Uterus (tissue), 4 donors: ENCODE measurements at places on chromosomes 6 and 20.

GRCh38 chr6:149889326-149889725 lies 8.6 kb downstream of the RAET1E start:
- no peak for DNase-seq

DNA sequence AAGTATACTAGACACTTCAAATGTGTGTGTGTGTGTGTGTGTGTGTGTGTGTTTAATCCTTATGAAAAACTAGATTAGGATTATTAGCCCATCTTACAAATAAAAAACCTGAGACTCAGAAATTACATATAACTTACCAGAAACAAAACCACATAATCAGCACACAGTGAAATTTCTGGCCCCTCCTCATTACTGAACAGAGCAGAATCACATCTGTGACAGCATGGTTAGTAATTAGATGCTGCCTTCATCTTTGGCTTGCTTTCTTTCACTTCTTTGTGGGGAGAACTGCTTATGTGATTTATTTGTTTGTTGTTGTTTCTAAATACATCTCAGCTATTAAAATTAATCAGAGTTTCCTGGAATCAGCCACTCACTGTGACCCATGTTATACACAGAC lies 267.1 kb downstream of the TENT5A start:
- DNase-seq: no peak

GRCh38 chr6:109258129-109258528 lies 124.1 kb downstream of the CD164 start:
- DNase-seq: no peak

DNA sequence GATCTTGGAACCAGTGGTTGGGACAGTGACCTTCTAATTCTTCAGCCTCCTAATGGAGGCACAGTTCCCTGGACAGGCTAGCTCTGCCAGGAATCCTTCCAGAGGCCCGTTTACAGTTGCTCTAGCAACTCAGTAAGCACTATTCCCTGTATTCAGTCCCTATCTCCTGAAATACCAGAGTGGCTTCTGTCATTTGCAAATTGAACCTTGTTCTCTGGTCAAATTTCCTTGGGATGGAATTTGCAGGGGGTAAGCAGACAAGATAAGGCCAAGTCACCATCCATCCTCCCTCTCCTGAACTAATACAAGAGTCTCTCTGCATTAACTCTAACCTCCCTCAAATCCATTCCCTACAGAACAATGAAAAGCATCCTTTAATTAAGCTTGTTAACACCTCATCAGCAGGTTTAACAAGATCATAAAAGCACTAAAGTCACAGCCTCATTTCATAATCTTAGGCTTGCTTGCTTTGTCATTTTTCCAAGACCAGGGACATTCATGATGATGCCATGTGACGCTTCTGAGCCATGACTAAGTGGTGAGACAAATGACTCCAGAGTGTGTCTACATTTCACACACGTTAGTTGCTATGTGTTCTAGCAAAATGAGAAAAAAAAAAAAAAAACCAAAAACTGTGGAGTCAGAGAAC lies 37.1 kb downstream of the SLC22A23 start:
- no peak for DNase-seq

GRCh38 chr6:111631018-111631417 lies 25.3 kb upstream of the TRAF3IP2 start:
- peak; percentile 16 for DNase-seq

DNA sequence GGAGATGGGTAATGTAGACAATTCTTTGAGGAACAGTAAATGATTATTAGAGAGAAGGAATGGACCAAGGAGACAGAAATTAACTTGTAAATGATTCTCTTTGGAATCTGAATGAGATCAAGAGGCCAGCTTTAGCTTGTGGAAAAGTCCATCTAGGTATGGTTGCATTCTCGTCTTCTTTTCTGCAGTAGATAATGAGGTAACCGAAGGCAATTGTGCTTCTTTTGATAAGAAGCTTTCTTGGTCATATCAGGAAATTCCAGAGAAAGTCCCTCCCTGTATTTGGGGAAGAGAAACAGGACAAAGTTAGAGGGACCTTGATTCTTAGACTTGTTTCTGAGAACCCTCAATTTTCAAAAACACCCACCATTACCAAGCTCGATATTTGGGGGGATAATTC lies 109.1 kb upstream of the PRSS16 start:
- no peak for DNase-seq

DNA sequence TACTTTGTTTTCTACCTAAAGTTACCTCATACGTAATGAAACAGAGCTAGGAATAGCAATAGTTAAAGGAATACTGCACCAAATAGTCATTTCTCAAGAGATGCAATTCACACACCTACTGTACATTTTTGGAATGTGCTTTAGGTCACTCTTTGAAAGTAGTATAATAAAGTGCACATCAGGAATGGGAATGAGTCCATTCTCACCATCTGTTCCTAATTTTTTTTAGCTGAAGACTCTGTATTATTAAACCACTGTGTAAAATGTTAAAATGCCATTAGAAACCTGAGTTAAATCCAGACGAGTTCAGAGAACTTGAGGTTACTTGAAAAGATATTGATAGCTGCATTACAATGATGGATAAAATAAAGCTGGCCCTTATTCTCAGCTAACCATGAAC lies 51.9 kb upstream of the EPHA7 start:
- DNase-seq: no peak

GRCh38 chr20:41567615-41568014 lies 50.6 kb downstream of the CHD6 start:
- no peak for DNase-seq

DNA sequence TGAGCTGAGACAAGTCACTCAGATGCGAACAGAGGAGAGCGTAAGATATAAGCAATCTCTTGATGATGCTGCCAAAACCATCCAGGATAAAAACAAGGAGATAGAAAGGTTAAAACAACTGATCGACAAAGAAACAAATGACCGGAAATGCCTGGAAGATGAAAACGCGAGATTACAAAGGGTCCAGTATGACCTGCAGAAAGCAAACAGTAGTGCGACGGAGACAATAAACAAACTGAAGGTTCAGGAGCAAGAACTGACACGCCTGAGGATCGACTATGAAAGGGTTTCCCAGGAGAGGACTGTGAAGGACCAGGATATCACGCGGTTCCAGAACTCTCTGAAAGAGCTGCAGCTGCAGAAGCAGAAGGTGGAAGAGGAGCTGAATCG lies 9.5 kb upstream of the SNRNP48 start:
- DNase-seq: no peak
